ENCODE measurements at places on chromosomes 3 and 15.

DNA sequence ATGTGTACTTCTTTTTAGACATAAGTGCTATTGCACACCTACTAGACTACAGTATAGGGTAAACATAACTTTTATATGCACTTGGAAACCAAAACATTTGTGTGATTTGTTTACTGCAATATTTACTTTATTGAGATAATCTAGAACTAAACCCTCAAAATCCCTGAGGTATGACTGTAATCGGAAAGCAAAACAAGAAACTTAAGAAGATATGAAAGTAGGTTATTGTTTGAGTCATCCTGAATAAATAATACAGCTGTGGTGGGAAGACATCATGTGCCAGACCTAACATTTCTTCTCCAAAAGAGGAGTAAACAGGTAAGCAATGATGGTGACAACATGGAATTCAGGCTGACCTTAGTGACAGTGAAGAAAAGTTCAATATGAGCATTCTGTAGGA lies 765.5 kb downstream of the OTOL1 start:
- DNase-seq = no peak

DNA sequence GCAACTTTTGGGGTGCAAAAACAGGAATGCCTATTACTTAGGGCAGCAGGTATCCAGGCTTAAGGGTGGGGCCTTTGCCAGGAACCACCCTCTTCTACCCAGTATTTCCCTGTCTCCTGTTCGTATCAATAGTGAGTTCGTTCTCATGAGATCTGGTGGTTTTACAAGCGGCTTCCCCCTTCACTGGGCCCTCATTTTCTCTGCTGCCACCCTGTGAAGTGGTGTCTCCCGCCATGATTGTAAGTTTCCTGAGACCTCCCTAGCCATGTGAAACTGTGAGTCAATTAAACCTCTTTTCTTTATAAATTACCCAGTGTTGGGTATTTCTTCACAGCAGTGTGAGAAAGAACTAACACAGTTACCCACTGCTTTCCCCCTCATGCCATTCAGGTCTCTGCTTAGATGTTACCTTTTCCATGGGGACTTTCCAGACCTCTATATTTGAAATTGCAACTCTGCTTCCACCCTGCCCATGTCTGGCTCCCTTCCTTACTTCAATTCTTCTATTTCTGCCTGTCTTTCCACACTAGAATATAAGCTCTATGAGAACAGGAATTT lies 23.9 kb upstream of the TRA2B start:
- no peak for DNase-seq

DNA sequence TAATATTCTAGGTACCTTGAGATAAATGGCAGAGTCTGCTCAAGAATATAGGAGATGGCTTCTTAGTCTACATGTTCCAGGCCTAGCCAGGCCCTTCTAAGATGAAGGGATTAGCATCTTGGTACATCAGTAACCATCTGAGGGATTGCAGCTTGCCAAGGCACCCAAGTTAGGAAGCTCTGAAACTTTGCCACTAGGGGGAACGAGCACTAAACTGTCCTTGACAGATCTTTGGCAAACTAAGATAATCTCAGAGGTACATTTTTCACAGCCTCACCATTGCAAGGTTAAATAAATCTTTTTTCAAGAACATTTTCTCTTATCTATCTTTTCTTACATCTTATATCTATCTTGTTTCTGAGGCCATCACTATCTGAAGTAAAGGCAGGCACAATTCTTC lies 351.2 kb downstream of the RAP2B start:
- DNase-seq = no peak

- no peak for DNase-seq
Observed at GRCh38 chr3:184791171-184791570, 20.8 kb upstream of the VPS8 start.

All from right lung (tissue), 10 donors.